ENCODE measurements at places on chromosomes 13 and 19.

GRCh38 chr13:99305566-99305965 is 1.6 kb downstream of the GPR183 start:
- no peak for DNase-seq

DNA sequence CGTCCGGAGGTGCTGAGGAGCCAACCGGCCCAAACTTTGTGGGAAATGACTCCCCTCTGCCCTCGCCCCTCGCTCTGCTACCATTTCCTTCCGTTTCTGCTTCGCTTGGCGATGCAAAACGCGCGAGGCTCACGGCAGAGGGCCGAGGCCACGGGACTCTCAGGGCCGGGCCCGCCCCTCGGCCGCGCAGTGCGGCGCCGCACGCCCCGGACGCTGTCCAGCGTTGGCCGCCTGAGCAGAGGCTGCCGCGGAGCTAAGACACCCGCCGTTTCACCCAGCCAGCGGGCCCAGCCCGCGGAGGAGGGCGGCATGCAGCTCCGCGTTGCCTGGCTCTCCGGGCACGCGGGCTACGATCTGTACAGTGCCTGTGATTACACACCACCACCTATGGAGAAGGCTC is 2.1 kb upstream of the ZNF578 start:
- no peak for DNase-seq

DNA sequence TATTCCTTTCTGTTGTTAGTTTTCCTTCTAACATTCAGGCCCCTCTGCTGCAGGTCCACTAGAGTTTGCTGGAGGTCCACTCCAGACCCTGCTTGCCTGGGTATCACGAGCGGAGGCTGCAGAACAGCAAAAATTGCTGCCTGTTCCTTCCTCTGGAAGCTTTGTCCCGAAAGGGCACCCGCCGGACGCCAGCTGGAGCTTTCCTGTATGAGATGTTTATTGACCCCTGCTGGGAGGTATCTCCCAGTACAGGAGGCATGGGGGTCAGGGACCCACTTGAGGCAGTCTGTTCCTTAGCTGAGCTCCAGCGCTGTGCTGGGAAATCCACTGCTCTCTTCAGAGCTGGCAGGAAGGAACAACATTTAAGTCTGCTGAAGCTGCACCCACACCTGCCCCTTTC is 259.1 kb downstream of the SLC7A1 start:
- DNase-seq, result no peak

- no peak for DNase-seq
These were observed 155.1 kb downstream of the GGACT start for GRCh38 chr13:100433475-100433874.

DNA sequence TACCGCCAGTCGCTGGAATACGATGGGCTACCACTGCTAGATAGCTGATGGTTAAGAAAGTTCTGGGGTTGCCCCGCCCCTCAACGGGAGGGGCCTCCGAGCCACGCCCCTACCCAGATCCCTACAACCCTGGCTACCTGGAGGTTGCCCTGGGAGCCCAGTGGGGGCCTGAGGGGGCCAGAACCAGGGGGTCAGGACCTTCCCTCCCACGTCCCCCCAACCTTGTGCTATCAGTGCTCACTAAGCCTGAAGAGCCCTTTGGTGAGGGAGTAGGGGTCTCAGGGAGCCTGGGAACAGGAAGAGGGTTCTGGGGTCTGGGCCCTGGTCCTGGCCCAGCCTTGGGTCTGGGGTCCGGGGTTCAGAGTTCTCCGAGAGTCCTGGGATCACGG is 8.9 kb downstream of the OCEL1 start:
- no peak for DNase-seq

- no peak for DNase-seq
These were observed 1.6 kb downstream of the SPINT2 start for GRCh38 chr19:38265921-38266429.

GRCh38 chr19:47820410-47820809 is 1.3 kb upstream of the CRX start:
- no peak for DNase-seq

GRCh38 chr13:49436890-49437289 is 7.0 kb downstream of the CAB39L start:
- DNase-seq, result no peak

GRCh38 chr19:56971230-56971629 is 130.7 kb upstream of the PEG3 start:
- DNase-seq, result no peak

DNA sequence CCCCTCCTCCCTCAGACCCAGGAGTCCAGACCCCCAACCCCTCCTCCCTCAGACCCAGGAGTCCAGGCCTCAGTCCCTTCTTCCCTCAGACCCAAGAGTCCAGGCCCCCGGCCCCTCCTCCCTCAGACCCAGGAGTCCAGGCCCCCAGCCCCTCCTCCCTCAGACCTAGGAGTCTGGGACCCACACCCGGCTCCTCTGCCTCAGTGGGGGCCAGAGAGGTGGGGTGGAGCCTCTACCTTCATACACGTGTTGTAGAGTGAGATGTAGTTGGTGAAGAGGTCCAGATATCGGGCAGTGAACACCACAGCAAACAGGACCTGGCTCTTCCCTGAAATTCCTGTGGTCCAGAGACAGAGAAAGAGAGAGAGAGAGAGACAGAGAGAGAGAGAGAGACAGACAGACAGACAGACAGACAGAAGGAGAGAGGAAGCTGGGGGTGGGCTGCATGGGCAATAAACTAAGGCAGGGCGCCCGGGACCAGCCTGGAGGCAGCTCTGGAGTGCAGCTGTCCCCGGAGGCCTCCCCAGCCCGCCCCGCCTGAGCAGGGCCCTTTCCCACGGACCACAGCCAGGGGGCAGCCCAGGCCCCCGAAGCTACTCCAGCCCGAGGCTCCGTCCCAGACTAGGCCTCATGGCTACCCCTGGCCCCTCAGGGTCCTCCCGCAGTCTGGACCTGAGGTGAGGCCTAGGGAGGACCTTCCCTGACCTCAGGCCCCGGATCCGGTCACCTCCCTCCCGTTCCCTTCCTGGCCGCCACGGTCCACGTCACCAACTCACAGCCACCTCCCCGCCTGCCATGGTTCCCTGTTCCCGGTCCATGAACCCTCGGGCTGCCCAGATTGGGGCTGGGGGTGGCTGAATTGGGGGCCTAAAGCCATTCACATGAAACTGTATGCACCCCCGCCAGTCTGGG is 907 bp downstream of the KDELR1 start:
- no peak for DNase-seq

DNA sequence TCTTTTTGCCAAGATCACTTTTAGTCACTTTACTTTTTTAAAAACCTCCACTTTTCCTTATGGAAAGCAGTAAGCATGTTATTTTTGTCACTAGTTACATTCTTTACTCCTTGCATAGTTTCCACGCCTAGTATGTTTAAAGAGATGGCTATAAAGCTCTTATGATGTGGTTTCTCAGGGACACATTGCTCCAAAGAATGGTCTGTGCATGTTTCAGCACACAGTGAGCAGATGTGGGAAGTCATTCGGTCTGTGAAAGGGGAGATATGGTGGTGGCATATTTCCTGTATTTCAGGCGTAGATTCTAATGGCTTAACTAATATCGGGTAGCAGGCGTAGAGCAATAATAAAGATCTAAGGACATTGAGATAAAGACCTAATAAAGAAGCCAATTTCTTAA is 180.7 kb downstream of the SLITRK6 start:
- no peak for DNase-seq

- DNase-seq, result no peak
These were observed 4.6 kb downstream of the FBXO17 start for GRCh38 chr19:38970664-38971532.

- DNase-seq, result no peak
These were observed 29.3 kb downstream of the SBNO2 start for GRCh38 chr19:1144741-1145140.

DNA sequence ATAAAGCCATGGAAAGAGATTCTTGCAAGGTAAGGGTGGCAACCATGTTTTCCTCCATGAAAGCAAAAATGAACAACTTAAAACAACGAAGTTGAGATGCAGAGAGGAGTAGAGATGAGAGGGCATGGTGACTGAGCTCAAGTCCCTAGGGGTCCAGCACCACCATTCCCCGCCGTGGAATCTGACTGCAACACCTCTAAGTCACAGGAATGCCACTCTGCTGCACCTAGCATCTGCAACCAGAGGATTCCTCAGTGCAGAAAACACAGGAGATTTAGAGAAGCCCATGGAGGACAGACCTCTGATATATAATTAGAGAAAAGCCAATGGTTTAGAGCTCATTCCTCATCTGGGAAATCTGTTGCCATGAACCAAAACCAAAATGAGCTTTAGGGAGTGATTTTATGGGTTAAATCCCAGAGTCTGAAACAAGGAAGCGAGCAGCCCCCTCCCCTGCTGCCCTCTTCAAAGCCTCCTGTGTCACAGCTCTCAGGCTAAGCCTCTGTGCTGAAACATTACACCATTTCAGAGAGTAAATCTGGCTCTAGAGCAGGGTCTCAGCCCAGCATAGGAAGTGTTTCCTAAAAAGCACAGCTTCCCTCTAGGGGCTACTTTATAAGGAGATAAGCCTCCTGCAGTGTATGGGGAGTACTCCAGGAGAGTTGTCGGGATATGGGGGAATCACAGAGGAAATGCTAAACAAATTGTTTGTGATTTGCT is 1043.6 kb downstream of the UQCRFS1 start:
- no peak for DNase-seq

GRCh38 chr13:33745370-33746324 is 72.3 kb upstream of the RFC3 start:
- no peak for DNase-seq

- DNase-seq, result no peak
These were observed 70.9 kb downstream of the PEPD start for GRCh38 chr19:33450689-33451088.

DNA sequence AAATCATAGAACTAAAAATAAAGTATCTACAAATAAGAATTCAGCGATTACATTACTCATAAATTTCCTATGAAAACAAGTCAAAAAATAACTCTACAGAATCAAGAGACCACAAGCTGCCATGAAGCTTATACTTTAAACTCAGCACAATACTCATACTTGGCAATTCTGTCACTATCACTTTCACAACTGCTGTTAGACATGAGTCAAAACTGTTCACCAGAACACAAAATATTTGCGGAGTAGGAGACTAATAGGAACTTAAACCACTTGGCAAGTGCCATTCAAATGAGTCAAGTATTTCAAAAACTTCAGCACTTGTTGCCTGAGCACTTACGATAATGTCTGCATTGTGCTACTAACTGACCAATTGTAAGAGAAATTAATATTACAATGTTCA is 387.8 kb upstream of the GPC6 start:
- DNase-seq, result peak; percentile 77

GRCh38 chr19:53553865-53554791 is 16.2 kb downstream of the ZNF331 start:
- peak; percentile 78 for DNase-seq

DNA sequence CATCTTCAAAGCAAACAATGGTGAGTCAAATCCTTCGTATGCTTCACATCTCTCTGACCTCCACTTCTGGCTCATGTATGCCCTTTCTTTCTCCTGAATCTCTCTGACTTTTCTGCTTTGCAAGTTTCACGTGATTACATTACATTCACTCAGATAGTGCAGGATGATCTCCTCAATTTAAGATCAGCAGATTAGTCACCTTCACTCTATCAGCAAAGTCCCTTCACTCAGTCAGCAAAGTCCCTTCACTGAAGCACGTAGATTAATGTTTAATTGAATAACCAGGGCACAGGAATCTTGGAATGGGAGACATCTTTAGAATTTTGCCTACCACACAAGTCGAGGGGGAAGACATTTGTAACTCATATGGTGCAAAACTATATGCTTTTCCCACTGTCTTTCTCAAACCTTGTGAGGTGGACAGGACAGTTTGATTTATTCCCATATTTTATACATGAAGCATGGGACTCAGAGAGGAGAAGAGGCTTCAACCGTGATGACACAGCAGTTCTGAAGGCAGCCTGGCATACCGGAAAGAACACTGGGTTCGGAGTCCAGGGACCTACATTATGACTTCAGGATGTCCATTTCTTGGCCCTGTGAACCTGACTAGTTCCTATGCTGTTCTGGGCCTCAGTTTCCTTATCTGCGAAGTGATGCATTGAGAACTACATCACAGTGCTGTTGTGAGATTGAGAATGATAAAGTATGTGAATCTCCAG is 23.3 kb downstream of the SIGLECL1 start:
- DNase-seq, result no peak
